ENCODE measurements at places on chromosomes 1 and 21.

DNA sequence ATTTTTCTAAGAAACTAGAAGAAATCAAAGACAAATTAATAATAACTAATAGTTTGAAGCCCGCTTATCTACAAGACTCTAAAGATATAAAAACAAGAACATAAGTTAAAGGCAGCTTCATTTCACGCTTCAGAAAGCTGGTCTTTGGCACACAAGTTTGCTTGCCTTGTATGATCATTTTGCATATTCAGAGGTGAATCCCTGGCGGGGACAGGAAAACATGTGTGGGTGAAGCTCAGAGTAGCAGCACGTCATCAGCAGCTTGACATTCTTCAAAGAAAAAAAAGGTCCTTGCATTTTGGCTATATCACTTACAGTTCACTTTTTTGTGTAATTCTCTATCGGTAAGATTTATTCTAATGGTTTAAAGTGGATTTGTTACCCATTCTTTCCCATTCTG is 1911.8 kb downstream of the MRPL39 start:
- DNase-seq: no peak

GRCh38 chr1:67241200-67241746 is 66.4 kb upstream of the IL12RB2 start:
- no peak for DNase-seq

GRCh38 chr1:228059634-228060457 is 22.7 kb upstream of the ARF1 start:
- no peak for DNase-seq

DNA sequence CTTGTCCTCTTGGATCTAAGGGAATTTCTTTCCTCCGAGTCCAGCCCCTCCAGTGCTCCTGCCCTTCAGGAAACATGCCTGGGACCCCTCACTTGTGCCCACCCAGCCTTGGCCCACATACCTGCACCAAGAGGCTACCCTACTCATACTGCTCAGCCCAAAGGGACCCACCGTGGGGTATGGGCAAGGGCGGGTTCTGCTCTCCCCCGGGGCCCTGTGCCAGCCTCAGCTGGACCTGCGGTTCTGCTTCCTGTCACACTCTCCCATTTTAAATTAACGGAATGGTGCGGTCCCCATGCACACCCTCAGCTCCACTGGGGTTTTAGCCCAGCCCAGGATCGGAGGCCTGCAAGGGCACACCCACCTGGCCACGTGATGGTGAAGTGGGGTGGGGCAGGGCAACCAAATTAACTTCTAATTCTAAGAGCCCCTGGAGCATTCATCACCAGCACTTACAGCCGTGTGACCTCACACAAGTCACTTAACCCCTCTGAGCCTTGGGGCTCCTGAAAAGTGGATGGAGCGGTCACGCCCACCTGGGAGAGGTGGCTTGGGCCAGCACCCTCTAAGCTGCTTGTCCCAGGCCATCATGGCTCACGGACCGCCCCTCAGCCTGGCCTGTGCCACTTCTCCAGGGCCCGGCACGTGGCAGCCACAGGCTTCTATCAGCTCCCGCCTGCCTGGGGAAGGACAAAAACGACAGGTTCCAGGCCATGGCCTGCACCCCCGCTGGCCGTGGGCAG is 28.3 kb downstream of the TP73 start:
- DNase-seq: no peak

DNA sequence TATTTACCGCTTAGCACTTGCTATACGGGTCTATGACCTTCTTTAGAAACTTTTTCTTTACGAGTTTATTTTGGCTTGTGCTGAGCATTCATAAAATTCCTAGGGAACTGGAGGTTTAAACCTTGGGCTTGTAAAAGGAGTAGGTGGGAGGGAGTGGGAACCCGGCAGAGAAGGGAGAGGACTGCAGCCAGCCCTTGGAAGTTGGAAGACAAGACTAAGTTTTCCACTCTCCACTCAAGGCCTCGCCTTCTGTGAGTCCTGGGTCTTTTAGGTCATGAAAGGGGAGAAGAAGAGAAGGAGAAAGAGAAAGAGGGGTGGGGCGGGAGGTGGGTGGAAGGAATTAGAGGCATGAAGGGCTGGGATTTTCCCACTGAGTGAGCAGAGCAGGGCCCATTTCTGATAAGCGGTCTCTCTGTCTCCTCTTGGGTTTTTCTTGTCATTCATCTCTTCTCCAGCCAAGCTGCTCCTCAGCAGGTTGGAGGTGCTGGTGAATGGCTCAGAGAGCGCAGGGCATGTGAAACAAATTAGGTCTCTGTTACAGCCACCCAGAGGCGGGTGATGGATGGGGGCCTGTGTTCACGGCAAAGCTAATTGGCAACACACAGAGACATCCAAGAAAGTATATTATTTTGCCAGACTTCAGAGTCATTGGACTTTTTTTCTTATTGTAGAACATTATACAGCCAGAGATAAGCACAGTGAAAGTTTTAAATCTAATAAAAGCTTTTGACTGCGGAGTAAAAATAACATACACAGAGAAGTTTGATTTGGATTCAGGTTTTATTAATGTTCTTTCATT is 247.3 kb downstream of the FOXD2 start:
- DNase-seq: no peak

GRCh38 chr1:184888505-184888904 is 85.8 kb downstream of the NIBAN1 start:
- DNase-seq: no peak

DNA sequence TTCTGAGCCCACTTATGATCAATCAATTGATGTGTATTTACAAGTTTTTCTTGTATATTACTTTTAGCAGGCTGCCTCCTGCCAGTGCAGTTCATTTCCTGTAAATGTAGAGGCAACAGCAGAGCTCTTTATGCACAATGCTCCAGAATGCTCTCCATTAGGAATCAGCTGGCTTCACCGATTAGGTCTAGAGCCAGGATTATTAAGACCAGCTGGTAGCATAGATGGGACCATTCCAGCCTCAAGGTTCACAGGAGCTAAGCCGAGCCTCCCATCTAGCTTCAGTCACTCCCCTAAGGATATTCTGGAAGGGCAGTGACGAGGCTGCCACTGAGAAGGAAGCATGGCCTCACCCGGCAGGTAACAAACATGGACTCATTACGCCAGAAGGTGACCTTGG is 36.8 kb downstream of the DHRS3 start:
- DNase-seq: no peak

DNA sequence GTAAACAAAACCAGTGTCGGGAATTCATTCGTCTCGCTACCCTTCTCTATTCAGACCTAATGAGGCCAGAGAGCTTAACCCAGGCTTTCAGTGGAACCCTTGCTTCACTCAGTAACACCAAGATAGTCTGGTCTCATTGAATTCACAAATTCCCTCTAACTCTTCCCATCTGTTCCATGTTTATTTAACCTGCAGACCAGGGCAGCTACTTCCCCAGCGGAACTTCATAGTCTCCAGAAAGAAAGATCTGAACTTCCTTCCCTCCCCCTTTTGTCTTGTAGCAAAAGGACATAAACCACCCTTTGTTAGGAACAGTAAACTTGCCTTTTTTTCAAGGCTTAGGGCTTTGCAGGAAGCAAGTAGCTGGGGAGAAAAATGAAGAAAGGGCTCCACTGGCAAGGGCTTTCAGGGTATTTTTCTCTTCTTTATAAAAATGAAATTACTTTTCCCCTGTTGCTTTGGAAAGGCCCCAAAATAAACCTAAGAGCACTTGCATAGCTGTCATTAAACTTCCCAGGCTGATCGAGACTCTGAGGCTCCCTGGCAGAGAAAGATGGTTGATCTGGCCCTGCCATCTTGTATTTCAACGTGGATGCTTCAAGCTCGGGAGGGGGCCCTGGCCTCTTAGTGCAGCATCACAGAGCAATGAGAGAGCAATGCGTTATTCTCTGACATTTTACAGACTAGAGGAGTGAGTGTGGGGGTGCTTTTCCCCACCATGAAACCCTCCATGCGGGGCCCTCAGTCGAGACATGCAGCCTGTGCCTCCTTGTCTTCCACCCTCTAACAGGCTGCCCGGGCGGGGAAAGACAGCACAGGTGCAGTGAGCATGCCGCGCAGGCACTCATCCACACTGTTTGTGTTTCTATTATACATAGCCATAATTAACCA is 30.0 kb downstream of the MIS18A start:
- DNase-seq: no peak

DNA sequence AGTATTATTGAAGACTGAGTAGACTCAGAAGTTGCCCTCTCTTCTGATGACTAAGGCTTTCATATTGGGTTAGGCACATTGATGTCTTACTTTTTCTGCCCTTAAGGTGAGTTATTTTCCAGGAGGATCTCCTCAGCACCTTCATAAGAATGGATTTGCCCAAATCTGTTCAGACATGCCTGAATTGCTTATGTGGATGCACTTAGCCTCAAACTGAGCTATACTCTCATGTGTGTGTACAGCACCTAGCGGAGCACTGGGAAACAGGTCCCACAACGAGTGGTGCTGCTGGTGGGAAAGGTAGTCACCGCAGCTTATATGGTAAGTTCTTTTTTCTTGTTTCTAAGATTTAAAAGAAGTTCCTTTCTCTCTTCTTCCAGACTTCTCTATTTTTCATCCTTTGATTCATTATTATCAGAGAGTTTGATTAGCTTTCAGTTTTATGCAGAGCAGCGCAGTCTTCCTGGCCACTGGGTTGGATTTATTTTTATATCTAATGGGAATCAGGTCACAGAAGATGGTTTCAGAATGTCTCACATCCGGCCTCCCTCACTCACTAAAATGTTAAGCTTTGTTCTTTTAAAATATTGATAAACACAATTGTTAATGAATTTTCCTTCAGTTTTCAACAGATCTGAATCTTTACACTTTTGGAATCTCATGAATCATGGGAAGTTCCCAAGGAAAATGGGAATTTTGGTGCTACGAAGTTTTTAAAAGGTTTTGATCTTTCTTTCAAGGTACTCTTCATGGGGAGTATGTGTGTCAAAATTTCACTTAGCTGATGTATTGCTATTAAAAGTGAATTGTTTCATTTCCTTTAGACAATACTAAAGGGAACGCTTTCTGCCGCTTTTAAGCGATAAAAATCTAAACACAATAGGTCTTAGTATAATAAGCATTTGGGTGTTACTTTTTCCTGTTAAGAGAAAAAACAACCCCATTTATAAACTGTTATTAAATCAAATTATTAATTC is 58.5 kb downstream of the EXTL2 start:
- DNase-seq: no peak

DNA sequence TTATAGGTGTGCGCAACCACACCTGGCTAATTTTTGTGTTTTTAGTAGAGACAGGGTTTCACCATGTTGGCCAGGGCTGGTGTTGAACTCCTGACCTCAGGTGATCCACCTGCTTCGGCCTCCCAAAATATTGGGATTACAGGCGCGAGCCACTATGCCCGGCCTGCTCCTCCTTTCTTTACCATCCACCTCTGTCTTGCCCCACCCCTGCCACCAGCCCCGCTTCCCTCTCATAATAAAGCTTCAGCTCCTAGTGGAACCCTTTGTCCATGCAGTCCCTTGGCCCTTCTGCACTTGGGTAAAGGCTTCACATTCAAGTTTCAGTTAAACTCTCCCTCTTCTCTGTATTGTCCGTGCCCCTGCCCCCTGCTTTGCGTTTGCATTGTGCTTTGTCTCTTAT is 120.1 kb downstream of the CAMTA1 start:
- no peak for DNase-seq

GRCh38 chr21:42250422-42251403 is 31.8 kb downstream of the ABCG1 start:
- DNase-seq: no peak

GRCh38 chr1:169360415-169360814 is 7.2 kb downstream of the NME7 start:
- DNase-seq: no peak

DNA sequence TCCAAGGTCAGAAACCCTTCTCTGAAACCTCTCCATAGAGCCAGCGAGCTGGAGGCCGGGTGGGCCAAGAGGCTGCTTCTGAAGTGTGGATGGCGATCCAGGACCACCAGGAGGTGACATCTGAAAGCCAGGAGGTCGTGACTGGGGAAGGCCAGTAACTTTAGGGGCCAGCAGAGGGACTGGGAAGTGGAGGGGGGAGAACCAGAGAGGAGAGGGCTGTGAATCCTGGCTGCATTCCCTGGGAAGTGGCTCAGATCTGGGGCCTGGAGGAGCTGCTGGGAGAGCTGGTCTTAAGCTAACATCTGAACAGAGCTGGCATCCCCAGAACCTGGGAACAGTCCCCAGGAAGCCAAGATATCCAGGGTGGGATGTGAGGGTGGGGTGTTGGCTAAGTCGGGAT is 11.3 kb upstream of the EPHA8 start:
- DNase-seq: no peak

DNA sequence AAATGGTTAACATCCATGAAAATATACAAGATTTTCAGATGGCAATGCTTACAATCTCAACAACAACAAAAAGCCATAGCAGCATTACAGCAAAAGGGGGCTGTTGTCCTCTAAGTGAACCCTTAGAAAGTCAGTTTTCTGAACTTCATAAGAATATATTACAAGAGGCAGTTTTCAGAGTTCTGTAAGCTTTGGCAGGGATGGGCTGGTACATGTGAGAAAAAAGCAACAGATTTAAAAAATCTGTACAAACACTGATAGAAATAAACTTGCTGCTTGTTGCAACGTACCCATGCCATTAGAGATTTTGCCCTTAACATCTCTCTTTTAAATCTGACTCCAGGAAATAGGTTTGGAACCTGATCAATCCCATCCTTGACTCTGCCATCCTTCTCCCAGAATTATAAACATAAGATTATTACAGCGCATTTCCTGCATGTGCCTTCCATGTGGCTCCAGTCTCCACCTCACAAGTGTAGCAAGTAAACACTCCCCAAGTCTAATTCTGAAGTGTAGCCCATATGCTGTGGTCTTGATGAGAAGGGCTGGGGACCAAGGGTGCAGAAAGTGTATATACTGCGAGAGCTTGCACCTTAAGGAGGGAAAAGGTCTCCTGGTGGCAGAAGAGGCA is 101.4 kb upstream of the TSPAN2 start:
- no peak for DNase-seq

DNA sequence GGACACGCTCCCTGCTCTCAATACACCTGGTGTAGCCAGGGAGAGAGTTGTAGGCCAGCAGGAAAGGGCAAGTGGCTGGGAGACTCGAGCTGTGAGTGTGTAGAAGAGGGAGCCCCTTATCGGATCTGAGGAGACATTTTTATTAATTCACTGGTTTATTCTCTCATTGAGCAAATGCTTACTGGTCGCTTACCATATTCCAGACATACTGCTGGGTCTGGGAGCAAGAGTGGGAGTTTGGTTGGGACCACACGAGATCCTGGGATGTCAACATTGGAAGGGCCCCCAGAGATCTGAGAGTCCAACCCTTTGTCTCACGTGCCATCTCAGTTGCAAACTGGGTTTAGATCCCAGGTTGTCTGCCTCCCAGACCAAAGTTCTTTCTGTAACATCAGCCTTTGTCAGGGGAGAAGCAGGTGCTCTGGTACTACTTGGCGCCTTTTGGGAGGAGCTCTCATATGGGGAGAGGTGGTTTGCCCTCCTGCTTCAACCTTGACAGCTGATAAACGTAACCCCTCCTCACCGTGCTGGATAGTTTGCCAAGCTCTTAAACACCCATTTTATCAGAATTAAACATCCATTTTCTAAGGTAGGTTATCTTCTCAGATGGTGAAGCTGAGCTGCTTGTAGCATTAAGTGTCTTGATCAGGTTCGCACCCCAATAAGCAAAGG is 742 bp downstream of the TMEM222 start:
- no peak for DNase-seq

DNA sequence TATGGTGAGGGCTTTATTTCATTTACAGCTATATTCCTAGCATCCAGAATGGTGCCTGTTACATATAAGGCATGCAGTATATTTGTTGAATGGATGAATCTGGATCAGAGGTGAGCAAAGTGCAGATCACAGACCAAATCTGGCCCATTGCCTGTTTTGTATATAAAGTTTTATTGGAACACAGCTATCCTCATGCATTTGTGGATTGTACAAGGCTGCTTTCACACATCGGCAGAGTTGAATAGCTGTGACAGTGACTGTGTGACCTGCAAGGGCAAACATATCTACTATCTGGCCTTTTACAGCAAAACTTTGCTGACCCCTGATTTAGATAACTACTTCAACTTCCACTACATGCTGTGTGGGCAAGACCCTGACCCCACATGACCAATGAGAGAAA is 54.0 kb upstream of the MRPS6 start:
- no peak for DNase-seq

All from stimulated activated CD8-positive, alpha-beta memory T cell treated with anti-CD3 and anti-CD28 coated beads, Interleukin-2, amount 100 ng/mL, for 1 hour (primary cell).